ENCODE measurements at places on chromosomes 12 and 14. TPM values are rescaled to one million over a fixed set of nuclear protein-coding genes. Genes with fewer than 3 reads are reported as not detected.

Gene AVPR1A
- total RNA-seq = 2.2 TPM

Gene HOTAIR
- total RNA-seq = not detected

Gene AQP5
- total RNA-seq = 6.4 TPM

Gene CCDC175
- total RNA-seq = 1.0 TPM

Gene ASIC1
- total RNA-seq = 1.6 TPM

Gene PLEK2
- 2.3 TPM for total RNA-seq

Gene ACVRL1
- total RNA-seq = 242 TPM

Gene KRT78
- total RNA-seq = not detected

Gene TAPBPL
- 32.4 TPM for total RNA-seq

GRCh38 chr12:67940780-67941243 lies 48.4 kb upstream of the IFNG-AS1 start:
- H3K36me3 ChIP-seq = no peaks in the 10 kb centered on the region
- H3K4me1 ChIP-seq = peaks cover 9% of the 10 kb centered on the region
- H3K4me3 ChIP-seq = no peak overlapping the region
- DNase-seq = no peak
- no peak overlapping the region for H3K27ac ChIP-seq

GRCh38 chr12:3629057-3629830 lies 123.7 kb downstream of the CRACR2A start:
- H3K4me3 ChIP-seq = no peak overlapping the region
- no peaks in the 10 kb centered on the region for H3K4me1 ChIP-seq
- H3K36me3 ChIP-seq = no peaks in the 10 kb centered on the region
- no peak for DNase-seq

DNA sequence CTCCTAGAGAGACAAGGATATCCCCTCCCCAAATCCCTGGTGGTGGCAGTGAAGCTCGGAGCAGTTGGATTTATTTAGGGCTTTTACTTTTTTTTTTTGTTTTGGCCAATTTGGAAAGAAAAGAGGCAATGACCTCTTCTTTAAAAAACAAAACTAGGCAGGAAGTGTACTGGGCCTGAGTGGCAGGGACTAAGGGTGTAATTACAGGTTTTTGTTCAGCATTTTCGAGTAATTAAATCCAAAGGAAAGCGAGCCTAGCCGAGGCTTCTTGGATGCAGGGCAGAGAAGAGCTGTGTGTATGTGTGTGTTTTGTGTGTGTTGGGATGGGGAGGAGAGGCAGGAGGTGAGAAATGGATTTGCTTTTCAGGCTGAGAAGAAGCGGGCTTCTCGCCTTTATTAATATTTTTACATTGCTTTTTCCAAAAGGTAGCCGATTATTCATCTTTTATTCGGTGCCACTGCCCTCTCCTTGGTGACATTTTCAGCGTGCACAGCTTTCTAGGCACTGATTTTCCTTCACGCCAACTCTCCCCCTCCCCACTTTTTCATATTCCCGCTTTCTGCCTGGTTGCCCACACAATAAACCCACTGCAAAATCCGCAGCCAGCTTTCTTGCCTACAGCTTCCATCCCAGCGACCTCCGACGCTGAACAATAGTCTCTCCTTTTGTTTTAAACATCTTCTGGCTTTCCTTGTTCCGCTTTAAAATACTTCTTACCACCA lies 8.9 kb upstream of the IRF2BPL start:
- H3K27me3 ChIP-seq = no peaks in the 10 kb centered on the region
- peaks cover 88% of the 10 kb centered on the region for H3K4me1 ChIP-seq
- no peak for DNase-seq
- no peaks in the 10 kb centered on the region for H3K36me3 ChIP-seq
- H3K4me3 ChIP-seq = no peak overlapping the region
- H3K27ac ChIP-seq = peak overlapping the region; percentile 94

DNA sequence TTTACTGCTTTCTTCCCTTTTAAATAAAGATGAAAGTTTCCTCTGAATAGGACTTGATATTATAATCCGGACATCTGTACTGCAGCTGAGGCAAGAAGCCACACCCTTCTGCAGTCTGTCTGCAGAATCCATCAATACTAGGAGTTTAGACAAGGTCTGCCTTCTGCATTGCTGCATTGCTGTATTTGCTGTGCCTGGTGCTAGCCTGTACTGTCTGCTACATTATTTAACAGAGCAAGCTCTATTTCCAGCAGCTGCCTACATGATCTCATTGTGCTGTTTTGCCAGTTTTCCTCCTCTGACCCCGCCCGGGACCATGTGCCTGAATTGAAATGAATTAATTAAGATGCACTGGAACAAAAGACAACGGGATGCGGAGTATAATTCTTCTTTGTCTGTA lies 1.7 kb downstream of the TUBA1A start:
- peaks cover 34% of the 10 kb centered on the region for H3K36me3 ChIP-seq
- H3K27ac ChIP-seq = peak overlapping the region; percentile 100
- H3K4me1 ChIP-seq = peaks cover 12% of the 10 kb centered on the region
- no peaks in the 10 kb centered on the region for H3K27me3 ChIP-seq
- no peak for DNase-seq

DNA sequence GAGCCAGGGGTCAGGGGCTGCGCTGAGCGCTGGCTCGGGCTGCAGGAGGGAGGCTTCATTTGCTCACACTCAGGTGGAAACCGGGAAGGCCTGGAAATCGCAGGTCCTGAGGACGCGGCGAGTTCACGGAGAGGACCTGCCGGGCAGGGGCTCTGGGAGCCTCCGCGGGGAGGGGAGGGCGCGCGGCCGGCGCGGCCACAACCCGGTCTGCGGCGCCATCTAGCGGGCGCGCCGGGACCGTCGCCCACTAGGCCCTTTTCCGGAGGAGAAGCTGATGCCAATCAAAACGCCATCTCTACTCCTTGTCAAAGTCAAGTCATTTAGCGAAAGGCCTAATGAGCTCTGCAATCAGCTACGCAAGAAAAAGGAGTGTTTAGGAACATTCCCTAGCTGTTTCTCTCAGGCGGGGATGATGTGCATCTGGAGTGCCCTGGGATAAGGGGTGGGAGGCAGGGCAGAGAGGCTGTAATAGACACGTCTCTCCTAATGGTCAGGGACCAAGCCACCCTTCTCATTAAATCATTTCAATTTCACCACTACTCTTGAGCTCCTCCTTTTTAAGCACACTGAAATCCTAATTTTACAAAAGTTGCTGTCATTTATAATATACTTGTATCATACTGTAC lies 885.8 kb upstream of the TMEM132C start:
- H3K36me3 ChIP-seq = no peaks in the 10 kb centered on the region
- peaks cover 4% of the 10 kb centered on the region for H3K27me3 ChIP-seq
- DNase-seq = no peak

DNA sequence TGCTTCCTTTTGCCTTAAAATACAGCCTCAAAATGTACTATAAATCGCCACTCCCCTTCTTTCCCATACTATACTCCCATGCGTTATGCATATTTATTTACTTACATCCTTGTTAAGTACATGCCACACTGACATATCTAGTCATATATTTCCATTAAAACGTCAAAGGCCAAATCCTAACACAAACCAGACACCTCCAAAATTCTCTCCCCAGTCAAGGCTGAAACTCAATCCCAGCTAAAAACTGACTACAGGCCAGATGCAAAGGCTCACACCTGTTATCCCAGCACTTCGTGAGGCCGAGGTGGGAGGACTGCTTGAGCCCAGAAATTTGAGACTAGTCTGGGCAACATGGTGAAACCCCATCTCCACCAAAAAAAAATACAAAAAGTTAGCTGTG lies 5.7 kb upstream of the CAND1 start:
- no peak overlapping the region for H3K27ac ChIP-seq
- H3K4me1 ChIP-seq = no peaks in the 10 kb centered on the region
- no peak overlapping the region for H3K4me3 ChIP-seq
- H3K36me3 ChIP-seq = no peaks in the 10 kb centered on the region
- H3K27me3 ChIP-seq = no peaks in the 10 kb centered on the region

- H3K27me3 ChIP-seq = no peaks in the 10 kb centered on the region
- H3K4me1 ChIP-seq = peaks cover 7% of the 10 kb centered on the region
- no peak for DNase-seq
- H3K27ac ChIP-seq = no peak overlapping the region
Observed at GRCh38 chr14:54785136-54785777, 117.4 kb downstream of the GCH1 start.

DNA sequence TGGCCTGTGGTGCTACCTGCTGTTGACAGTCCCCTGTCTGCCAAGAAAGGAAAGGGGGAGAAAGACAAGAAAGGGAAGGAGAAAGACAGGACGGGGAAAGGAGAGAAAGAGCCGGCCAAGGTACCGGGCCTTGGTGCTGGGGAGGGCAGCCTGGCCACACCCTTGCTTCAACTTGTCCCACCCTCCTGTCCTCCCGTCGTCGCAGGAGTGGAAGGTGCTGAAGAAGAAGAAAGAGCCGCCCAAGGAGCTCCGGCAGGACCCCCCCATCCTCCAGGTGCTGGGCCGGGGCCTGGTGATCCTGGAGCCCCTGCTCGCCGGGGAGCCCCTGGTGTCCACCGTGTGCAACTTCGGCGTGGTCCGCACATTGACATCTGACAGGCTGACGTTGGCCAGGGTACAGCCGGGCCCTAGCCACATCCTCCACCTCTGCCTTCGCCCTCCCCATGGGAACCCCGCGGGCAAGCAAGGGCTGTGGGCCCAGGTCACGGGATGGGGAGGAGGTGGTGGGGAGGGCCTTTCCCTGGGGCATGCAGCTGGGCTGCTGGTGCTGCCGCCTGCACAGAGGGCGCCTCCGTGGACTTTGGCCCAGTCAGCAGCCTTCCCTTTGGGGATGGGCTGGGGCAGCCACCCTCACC lies 2.9 kb upstream of the B3GNT4 start:
- DNase-seq = no peak
- H3K4me1 ChIP-seq = peaks cover 21% of the 10 kb centered on the region
- no peaks in the 10 kb centered on the region for H3K36me3 ChIP-seq
- peaks cover 61% of the 10 kb centered on the region for H3K27me3 ChIP-seq
- H3K4me3 ChIP-seq = no peak overlapping the region

DNA sequence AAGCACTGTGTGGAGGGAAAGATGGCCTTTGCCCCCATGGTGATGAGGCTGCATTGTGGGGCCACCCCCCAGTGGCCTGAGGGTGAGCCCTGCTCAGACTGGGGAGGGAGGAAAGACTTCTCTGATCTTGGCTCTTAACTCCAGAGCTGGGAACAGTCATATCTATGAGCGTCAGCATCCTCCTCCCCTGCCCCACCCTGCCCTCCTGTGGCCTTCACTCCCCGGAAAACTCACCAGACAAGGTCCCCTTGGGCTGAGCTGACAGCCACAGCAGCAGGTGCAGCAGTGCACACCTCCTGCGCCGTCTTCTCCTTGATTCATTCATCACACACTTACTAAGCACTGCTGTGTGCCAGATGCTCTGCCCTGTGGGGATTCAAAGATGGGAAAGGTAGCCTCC lies 98.8 kb downstream of the B4GALNT3 start:
- no peaks in the 10 kb centered on the region for H3K27me3 ChIP-seq
- peaks cover 19% of the 10 kb centered on the region for H3K4me1 ChIP-seq
- H3K36me3 ChIP-seq = no peaks in the 10 kb centered on the region
- H3K27ac ChIP-seq = no peak overlapping the region
- DNase-seq = no peak

DNA sequence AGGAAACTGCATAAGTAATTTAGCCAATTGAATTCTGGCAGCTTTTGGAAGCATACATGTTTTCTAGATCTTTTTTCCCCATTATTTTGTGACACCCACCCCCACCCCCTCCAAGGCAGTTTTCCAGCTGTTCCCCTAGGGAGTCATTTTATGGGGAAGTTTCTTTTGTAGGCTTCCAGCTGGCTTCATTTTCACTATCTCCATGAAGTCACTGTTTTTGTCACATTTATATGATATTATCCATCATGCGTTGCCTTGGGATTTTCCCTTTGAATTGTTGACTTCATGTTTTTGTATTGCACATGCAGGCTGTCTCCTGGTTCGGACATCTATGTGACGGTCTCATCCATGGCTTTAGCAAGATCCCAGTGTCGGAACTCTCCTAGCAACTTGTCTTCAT lies 233.6 kb upstream of the RGS6 start:
- no peaks in the 10 kb centered on the region for H3K4me1 ChIP-seq
- H3K4me3 ChIP-seq = no peak overlapping the region
- H3K27me3 ChIP-seq = no peaks in the 10 kb centered on the region
- H3K36me3 ChIP-seq = no peaks in the 10 kb centered on the region
- no peak for DNase-seq

- no peak overlapping the region for H3K4me3 ChIP-seq
- peaks cover 10% of the 10 kb centered on the region for H3K4me1 ChIP-seq
- DNase-seq = no peak
- no peaks in the 10 kb centered on the region for H3K36me3 ChIP-seq
- H3K27ac ChIP-seq = peak overlapping the region; percentile 41
Observed at GRCh38 chr12:71958056-71958455, 19.4 kb downstream of the TPH2 start.

- no peak overlapping the region for H3K4me3 ChIP-seq
- H3K36me3 ChIP-seq = no peaks in the 10 kb centered on the region
- no peak for DNase-seq
- H3K4me1 ChIP-seq = no peaks in the 10 kb centered on the region
Observed at GRCh38 chr12:8648576-8649205, 13.9 kb downstream of the MFAP5 start.

DNA sequence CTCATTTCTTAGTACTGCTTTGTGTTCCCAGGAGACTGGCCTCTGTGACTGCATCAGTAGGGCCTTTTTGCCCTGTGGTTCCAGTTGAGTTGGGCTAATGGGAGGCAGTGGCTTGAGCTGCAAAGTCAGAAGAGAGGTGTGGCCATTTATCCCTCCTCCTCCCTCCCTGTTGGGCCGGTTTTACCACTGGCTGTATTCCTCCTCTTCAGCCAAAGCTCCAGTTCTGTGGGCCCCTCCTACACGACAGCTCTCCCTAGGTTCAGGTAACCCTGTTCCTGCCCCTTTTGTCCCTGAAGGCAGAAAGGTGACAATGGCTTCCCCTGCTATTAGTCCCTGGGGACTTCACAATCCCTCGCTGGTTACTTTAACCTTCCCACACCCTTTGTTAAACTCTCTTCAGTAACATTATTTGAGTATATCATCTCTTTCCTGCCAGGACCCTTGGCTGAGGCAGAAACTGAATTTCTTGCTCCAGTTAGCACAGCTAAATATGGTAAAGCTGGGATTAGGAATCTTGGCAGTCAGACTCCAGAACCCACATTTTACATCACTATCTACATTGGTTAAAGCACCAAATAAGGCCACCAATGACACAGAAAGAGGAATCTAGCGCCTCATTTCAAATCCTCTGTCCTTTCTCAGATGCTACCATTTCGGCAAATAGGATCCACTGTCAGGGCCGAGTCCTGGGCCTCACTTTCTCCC lies 121.9 kb upstream of the SLC35F4 start:
- H3K36me3 ChIP-seq = no peaks in the 10 kb centered on the region
- no peak for DNase-seq
- no peaks in the 10 kb centered on the region for H3K4me1 ChIP-seq
- no peaks in the 10 kb centered on the region for H3K27me3 ChIP-seq
- no peak overlapping the region for H3K27ac ChIP-seq

GRCh38 chr12:19872621-19873540 lies 433.6 kb downstream of the AEBP2 start:
- H3K27ac ChIP-seq = no peak overlapping the region
- DNase-seq = no peak
- H3K36me3 ChIP-seq = no peaks in the 10 kb centered on the region

- peaks cover 64% of the 10 kb centered on the region for H3K27me3 ChIP-seq
- H3K4me3 ChIP-seq = no peak overlapping the region
- peak overlapping the region; percentile 87 for H3K27ac ChIP-seq
- H3K36me3 ChIP-seq = no peaks in the 10 kb centered on the region
Observed at GRCh38 chr14:36502558-36503508, 17.2 kb downstream of the NKX2-1 start.
